Astrocyte of the spinal cord (primary cell): ENCODE measurements at places on chromosomes 12 and 14.

DNA sequence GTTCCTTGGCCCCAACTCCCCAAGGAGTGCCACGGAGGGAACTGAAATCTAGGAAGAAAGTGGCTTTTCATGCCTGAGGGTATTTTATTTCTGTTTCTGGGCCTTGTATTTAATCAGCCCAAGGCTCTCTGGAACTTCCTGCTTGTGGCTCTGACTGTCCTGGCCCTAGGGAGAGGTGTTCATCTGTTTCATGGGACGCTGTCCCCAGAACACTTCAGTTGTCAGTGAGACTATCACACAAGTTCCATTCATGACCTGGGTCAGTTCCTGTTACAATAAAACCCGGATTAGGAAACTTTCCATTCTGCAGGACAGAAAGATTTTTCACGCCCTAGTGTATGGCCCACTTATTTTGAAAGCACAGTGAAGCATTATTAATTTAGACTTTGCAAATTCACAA, 18.5 kb upstream of the TC2N start:
- no peak for DNase-seq

GRCh38 chr12:66156654-66157053, 13.1 kb downstream of the TMBIM4 start:
- DNase-seq, result no peak

DNA sequence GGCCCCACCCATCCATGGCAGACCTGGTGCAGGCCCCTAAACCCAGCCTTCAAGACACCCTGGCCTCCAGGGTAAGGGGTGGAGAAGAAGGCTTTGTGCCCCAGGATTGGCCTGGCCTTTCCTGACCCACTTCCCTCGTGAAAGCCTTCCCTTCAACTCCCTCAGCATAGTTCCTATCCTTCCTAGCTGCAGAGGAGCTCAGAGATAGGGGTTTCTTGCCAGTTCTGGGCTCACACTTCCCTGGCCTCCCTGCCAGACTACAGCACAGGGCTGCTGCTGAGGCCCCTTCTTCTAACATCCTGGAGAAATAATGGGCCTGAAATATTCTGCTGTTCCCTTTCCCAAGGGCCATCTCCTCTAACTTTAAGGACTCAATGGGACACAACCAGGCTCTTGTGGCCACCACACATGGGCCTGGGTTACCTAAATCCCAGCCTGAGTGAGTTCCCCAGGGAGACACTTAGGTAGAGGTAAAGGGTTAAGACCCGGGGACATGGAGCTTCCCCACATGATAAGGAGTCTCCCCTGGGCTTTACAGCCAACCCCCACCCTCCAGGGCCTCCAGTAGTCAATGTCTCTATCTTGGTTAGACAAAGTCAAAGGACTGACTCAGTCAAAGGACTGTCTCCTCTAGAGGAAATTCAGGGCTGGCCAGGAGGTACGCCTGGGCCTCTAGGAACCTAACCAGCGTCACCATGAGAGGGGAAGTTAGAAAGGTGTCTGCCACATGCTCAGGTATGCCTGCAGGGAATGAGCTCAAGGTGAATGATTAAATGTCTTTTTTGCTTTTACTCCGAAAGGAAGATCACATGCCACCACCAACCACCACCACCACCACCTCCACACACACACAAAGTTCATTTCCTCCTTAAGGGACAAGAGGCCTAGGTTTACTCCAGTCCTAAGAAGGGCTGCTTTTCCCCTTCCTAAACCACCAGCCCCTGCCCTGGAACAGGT, 7.1 kb downstream of the ZFP36L1 start:
- DNase-seq, result peak; percentile 75

GRCh38 chr12:52662918-52663229, 10.9 kb upstream of the KRT2 start:
- no peak for DNase-seq

DNA sequence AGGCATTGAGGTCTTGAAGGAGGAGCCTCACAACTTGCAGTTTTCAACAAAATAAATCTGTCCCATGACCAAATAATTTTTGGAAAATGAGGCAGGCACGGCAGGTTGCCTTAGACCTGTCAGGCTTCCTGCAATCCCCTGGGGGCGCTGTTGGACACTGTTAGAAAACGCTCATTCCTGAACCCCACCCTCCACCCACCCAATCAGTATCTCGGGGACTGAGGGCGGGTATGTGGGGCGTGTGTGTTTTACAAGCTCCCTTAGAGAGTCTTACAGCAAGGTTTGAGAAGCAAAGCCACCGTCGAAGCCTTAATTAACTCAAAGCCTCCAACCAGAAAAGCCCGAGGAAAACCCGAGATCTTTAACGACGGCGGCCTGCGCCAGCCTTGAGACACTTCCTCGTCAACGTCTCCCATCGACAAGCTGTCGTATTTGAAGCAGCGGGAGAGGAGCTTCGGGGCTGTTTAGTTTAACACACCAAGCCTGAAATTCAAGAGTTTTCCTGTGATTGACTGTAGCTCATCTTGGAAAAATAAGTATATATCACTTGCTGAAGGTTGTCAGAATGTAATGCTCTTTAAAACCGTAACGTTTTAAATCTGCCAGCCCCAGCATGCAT, 123.0 kb downstream of the GLT1D1 start:
- DNase-seq, result no peak

DNA sequence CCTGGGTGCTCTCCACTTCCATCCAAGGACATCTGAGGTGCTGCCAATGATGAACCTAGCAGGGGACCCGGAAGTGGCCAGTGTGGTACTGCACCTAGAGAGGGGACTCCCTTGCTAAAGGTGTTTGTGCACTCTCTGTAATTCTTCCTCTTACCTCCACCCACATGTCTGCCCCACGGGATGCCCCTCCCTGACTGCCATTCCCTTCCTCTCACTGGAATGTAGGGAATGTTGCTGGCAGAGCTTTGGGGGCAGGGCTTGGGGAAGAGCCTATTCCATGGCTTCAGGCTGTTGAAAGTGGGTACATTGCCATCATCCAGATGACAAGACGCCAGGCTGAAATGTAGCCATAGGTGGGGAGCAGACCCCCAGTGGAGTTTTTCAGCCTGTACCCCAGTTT, 153.2 kb downstream of the SMOC1 start:
- DNase-seq, result no peak

- DNase-seq, result no peak
These were observed 38.6 kb upstream of the ACSM4 start for GRCh38 chr12:7265251-7265650.

DNA sequence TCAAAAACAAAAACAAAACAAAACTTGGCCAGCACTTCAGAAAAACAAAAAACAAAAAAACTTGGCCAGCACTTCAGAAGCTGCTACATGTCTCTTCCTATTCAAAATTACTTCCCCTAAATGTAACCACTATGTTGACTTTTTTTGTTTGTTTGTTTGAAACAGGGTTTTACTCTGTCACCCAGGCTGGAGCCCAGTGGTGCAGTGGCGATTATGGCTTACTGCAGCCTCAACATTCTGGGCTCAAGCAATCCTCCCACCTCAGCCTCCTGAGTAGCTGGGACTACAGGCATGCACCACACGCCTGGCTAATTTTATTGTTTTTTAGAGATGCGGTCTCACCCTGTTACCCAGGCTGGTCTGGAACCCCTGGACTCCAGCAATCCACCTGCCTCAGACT, 38.0 kb upstream of the PPP4R3A start:
- no peak for DNase-seq

DNA sequence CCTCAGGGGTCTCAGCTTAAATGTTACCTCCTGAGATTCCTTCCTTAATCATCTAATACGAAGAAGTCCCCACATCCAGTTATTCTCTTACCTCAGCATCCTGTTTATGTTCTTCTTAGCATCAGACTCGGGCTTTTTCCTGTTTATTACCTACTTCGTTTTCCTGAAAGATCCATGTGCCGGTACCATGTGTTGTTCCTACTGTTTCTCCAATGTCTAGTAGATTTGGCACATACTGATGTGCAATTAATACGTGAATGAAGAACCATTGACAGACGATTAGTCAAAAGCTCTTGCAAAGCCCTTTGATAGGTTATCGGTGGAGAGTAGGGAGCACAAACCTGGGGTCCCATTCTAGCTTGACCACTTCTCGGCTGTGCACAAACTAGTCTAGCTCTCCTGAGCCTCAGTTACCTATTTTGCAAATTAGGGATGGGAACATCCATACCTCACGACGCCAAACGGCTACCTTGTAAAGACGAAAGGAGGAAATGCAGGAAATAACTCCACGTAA, 735 bp upstream of the MAPKAPK5 start:
- no peak for DNase-seq

DNA sequence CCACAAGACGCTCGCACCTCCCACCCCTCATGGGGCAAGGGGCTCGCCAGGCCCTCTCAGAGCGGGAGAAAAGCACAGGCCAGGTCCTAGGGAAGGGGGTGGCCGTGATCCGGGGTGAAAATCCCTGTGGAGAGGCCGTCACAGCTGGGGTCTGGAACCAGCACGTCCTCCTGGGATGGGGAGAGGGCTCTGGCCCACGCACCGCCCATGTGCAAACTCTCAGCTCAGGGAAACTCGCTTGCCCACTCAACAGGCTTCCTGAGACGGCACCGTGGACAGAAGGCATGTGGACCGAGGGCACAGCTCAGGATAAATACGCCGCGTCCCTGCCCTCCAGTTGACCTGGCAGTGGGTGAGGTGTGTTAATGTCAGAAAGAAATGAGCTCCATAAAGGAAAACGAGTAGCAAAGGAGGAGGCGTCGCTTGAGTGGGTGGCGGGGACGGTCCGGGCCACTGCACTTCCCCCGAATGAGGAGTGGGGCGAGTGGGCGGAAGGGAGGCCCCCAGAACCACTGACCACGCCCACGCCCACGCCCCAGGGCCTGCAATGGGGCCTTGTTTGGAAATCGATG, 57.6 kb upstream of the GALNT9 start:
- DNase-seq, result no peak

GRCh38 chr12:121893961-121894460, 5.4 kb downstream of the PSMD9 start:
- peak; percentile 67 for DNase-seq

DNA sequence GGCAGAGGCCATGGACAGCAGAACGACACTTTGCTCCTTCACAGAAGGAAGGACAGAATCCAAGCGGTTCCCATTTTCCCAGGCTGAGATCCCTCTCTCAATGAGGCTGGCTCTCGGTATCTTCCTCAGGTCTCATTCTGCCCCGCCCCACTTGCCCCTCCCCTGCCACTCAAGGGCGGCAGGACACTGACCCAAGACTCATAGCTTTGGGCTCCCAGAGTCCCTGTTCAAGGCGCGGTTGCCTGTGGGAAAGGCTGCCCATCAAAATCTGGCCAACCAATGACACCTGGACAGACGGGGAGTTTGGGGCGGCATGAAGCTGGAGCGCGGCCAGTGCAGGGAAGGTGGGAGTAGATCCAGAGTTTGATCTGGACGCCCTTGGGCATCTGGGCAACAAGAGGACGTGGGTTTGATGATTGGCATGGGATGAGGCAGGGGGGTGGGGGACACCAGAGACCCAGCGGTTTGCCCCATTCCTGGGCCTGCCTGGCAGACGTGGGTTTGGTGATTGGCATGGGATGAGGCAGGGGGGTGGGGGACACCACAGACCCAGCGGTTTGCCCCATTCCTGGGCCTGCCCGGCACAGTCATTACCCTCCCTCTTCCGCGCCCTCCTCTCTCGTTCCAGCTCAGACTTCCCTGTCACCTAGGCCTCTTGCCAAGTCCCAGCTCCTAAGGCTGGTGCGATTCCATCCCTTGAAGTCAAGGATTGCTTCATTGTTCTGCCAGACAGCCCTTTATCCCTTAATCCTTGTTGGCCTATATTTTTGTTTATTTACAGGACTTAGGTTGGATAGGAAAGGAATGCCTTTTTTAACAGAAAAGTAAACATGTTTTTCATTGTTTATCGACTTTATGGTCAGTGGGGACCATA, 92.1 kb downstream of the NINJ2 start:
- peak; percentile 63 for DNase-seq

GRCh38 chr14:35406506-35407305, 2.2 kb upstream of the NFKBIA start:
- DNase-seq, result peak; percentile 67

- DNase-seq, result no peak
These were observed 131.1 kb downstream of the STXBP6 start for GRCh38 chr14:24918822-24919221.

DNA sequence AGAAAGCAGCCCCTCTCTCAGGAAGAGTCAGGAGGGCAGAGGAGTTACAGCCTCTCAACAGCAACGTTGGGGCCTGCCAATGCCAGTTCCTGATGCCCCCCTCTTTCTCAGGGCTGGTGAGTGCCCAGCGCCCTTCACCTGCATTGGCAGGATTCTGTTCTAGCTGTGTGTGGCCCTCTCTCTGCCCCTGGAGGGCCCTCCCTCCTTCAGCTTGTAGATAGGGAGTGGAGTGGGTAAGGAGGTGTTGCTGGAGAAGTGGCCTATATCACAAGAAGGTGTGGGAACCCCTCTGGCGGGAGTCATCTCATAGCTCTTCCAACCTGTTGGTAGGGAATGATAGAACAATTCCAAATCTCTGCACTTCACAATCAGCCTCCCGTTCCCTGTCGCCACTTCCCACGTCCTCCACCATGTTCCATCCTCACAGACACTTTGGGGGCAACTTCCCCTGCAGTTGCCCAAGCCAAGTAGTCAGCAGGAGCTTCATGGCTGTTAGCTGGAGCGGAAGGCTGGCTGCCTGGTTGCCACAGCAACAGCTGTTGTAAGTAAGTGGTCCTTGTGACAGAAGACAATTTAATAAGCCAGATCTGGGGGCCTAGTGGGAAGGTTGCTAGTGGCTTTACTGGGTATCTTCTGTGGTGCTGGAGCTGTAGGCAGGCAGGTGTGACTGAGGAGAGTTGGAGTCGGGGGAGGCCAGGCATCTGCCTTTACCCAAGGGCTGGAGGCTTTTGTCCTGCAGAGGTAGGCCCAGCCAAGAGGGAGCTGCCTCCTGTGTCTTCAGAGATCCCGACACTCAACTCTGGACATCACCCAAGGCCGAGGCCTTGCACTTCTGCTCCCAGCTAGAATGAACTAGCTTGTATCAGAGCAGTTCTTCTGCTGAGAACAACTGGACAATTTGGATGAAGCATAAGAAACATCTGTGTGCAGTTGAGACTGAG, 38.4 kb downstream of the GALNT16 start:
- DNase-seq, result no peak

DNA sequence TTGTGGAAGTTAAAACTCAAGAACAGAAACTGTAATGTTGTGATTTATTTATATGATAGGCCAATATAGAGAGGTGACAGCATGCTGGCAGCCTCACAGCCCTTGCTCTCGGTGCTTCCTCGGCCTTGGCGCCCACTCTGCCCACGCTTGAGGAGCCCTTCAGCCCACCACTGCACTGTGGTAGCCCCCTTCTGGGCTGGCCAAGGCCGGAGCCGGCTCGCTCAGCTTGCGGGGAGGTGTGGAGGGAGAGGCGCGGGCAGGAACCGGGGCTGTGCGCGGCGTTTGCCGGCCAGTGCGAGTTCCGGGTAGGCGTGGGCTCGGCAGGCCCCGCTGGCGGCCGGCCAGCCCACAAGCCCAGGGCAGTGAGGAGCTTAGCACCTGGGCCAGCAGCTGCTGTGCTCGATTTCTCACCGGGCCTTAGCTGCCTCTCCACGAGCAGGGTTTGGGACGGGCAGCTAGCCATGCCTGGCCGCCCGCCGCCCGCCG, 65.8 kb upstream of the SLC8A3 start:
- peak; percentile 12 for DNase-seq

DNA sequence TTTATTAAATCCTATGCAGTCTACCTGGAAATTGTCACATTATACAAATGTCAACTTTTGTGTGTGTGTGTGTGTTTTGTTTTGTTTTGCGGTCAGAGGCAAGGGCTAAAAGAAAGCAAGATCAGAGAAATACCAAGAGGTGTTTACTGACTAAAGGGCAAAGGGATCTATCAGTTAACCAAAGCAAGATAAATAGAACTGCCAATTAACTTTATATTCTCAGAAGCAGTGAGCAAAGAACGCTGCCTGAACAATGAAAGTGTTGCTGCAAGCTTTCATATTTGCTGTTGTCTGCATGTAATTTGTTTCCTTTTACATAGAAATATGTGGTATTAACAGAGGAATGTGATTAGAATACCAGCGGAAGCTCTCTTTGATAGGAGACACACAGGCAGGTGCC, 30.9 kb downstream of the CCDC60 start:
- no peak for DNase-seq
